Hematopoietic multipotent progenitor cell treated with erythropoietin and hydrocortisone succinate and interleukin-3 and kit ligand, for 6 days (in vitro differentiated cells): ENCODE measurements at places on chromosomes 1 and 21.
A peak's percentile ranks its signal among the peaks of the same experiment; 100 is the strongest.

DNA sequence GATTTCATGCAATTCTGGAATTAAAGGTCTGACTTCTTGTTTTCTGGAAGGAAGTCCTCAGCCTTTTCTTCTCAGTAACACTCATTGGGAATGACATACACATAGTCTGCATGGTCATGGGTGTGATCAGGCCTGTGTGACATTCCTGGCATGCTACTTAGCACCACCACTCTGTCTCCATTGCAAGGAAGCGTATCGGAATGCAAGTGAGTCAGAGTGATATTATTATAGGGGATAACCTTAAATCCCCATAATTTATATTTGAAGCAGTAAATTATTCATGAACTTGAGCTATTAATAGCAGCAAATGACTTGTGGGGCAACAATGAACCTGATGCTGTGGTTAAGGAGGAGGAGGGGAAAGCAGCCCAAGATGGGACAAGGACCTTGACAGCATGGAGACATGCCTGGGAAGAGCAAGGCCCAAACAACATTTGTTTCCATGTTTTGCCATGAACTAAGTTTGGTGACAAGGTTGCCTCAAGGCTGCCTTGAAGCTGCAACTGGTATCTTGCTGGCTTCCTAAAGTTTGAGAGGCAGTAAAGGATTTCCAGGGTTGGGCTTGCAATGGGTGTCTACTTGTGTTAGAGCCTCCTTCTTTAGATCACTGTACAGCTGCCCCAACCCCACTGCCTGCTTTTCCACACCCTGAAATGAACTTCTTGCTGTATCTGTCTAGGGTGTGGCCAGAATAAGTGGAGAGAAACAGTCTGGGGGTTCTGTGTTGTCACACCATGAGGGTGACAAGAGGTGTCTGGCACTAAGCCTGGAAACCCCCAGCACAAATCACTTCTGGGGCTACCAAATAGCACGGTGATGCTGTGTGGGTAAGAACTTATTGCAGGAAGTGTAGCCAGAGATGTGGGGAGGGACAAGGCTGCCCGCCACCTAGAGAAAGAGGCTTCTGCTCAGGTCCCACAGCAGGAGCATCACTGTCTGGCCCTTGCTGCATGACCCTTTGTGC is 4.6 kb downstream of the MAB21L3 start:
- no peak for DNase-seq

DNA sequence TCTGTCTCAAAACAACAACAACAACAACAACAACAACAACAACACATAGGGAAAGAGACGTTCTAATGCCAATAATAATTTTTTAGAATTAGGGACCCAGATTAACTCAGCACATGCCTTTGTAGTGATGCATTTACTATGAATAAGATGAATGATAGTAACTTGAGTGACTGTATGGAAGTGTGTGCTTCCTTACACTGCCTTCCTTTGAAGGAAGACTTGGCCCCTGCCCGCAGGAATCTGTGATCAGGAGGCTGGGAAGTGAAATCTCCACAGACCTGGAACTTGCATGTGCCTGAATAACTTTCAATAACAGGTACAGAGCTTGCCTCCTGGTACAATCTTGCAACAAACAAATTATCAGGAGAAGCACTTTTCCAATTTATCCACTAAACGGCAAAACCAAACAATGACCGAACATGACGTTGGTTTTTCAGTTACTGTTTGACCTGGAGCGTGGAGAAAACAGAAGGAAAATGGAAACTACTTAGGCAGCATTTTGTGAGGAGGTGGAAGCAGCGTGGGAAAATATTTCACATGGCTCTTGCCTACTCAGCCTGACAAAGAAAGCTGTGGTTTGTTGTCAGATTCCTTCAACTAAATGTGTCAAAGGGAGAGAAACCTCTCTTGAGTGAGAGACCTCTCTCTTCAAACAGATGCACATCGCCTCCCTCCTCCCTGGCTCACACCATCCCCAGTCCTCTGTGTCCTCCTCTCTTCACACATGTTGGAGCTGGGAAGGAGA is 10.1 kb upstream of the ABCA4 start:
- DNase-seq: no peak

- no peak for DNase-seq
These were observed 58.4 kb upstream of the KAZN start for GRCh38 chr1:14539953-14540563.

- DNase-seq: peak; percentile 76
These were observed 923 bp upstream of the IFNGR2 start for GRCh38 chr21:33402001-33402979.

- no peak for DNase-seq
These were observed 35.9 kb downstream of the HMGB4 start for GRCh38 chr1:33899746-33900145.

DNA sequence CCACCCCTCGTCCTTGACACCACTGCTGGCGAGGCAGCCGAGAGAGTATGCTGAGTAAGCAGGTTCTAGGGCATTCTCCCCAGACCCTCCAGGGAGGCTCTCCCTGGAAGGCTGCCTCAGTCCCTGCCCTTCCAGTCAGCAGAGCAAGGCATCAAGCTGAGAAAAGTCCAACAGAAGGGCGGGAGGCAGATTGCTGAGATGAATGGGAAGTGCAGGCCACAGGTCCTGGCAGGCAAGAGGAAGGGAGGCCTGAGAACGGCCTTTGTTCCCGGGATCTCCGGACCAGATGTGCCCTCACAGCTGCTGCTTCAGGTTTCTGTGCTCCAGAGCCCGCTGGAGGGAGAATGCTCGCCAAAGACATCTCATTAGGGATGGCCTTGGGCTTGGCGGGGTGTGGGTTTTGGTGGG is 270.0 kb upstream of the VAMP3 start:
- no peak for DNase-seq

DNA sequence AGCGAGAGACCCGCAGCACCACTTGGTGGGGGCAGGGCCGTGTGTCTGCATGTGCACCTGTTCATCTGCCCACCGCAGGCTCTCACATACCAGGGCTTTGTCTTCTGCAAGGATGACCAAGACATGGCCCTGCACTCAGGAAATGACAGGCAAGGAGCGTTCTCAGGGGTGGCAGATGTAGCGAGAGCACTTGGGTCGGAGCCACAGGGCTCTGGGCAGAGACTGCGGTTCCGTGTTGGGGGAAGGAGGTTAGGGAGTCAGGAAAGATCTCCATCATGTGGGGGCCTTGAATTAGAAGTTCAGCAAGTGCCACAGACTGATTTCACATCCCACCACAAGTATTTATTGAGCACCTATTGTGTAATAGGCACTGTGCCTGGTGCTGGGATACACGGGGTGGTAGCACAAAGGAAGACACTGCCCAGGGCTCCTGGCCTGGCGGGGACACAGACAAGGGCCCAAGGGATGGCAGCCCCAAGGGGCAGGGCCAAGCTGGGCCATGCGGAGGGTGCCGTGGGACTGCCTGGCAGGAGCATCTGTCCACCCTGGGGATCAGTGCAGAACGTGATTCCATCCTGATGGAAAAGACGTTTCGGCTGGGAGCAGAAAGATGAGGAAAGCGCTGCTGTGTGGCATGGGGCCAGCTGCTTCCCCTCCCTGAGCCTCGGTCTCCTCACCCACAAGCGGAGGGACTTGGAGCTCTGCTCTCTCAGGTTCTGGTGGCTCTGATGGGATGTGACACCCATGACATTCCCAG is 11.4 kb upstream of the SPSB1 start:
- no peak for DNase-seq

- DNase-seq: no peak
These were observed 34.8 kb downstream of the KRTAP19-8 start for GRCh38 chr21:31003471-31003870.

DNA sequence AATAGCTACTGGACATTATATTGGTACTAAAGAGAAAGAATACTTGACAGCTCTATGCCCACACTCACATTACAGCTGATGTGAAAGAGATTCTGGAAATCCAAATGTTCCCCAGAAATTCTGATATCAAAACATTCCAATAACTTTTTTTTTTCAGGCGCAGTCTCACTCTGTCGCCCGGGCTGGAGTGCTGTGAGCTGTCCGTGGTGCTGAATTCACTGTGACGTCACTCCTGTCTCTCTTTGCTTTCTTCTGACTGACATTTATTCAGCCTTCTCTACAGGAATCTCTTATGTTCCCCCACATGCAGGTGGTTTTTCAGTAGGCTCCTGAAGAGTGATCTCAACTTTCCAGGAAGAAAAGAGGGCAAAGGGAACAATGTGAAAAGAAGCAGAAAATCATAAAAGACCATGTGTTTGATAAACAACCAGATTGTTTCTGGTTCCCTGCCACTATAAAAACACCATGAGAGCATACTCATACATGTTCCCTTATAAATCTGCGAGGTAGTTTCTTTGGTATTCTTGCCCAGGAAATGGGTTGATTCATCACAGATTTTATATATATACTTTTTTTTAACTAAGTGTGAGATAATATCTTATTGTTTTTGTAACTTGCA is 6.2 kb downstream of the S100A7A start:
- peak; percentile 85 for DNase-seq

DNA sequence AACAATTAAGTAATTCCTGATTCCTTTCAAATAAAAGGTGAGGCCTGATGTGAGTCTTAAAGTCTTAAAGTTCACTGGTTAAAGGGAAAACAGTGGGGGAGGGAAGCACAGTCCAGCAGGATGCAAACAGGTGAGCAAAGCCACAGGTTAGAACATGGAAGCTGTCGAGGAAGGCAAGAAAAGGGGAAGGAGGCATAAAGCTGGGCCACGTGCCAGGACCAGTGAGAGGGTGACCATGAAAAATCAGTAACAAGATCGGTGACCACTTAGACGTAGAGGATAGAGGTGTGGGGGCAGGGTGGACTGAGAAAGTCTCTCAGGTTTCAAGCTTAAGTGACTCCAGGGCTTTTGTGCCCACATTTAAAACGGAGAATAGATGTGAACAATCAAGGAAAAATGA is 231.3 kb downstream of the SETD4 start:
- peak; percentile 15 for DNase-seq

GRCh38 chr1:67213164-67213563 is 46.9 kb downstream of the IL23R start:
- DNase-seq: peak; percentile 81

- no peak for DNase-seq
These were observed 53.0 kb downstream of the DMRTB1 start for GRCh38 chr1:53511933-53512806.

DNA sequence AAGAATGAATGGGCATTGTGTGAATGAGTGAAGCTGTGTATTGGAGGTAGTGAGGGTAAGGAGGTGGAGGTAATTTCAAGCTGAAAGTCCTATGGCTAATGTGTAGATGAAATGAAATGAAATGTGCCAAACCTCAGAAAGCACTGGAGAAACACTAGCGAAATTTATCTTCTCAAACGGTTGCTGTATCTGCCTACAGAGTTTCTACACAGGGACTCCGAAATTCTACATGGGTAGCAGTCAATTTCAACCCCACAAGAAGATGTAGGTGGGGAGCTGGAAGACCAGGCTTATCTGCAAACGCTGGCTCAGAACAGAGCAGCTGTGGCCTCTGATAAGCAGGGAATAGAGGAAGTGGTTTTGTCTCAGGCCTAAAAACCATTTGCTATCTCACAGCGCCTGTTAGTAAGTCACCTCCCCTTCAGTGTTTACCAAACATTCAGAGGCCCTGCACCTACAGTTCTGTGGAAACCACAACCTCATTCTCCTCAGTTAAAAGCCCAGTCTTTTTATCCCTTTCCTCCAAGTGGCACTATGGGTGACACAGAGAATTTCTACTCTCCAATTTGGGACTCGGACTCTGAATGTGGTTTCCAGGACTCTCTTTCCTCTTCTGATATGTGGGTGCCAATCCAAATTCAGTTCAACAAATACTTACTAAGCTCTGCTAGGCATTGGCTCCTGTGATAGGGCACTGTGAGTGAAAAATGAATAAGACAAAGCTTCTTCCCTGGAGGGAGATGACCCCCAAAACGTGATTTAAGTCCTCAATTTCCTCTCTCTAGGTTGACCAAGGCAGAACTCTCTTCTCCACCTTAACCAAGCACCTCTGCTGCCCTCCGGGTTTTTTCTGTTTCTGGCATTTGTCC is 17.2 kb upstream of the SLAMF6 start:
- DNase-seq: peak; percentile 100

- DNase-seq: peak; percentile 30
These were observed 92.7 kb downstream of the TENT5C start for GRCh38 chr1:117698398-117699160.

DNA sequence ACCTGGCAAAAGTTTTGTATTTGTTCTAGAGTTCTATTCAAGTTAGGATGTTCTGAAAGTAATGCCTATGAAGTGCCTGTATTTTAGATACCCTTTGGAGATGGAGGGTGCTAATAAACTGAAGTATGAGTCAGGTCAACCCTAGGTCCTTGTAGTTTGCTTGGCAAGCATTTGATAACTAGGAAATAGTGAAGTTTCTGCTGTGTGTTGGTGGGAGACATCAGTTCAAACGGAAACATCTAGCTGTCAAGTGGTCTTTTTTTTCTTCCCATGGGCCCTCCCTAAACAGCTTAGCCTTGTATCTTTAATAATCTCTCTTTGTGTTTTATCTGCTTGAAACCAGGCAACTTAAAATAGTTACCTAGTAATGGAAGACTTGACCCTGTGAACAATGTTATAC is 4.5 kb downstream of the MRPS6 start:
- DNase-seq: peak; percentile 41

DNA sequence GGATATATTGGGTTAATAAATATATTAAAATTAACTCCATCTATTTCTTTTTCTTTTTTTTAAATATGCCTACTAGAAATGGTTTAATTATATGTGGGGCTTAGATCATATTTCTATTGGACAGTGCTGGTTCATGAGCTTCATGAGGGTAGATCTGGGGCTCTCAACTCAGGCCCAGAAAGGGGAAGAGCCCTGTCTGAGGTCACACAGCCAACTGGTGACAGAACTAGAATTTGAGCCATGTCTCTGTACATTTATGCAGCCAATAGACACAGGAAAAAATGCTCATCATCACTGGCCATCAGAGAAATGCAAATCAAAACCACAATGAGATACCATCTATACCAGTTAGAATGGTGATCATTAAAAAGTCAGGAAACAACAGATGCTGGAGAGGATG is 5.1 kb upstream of the EPHB2 start:
- DNase-seq: no peak

DNA sequence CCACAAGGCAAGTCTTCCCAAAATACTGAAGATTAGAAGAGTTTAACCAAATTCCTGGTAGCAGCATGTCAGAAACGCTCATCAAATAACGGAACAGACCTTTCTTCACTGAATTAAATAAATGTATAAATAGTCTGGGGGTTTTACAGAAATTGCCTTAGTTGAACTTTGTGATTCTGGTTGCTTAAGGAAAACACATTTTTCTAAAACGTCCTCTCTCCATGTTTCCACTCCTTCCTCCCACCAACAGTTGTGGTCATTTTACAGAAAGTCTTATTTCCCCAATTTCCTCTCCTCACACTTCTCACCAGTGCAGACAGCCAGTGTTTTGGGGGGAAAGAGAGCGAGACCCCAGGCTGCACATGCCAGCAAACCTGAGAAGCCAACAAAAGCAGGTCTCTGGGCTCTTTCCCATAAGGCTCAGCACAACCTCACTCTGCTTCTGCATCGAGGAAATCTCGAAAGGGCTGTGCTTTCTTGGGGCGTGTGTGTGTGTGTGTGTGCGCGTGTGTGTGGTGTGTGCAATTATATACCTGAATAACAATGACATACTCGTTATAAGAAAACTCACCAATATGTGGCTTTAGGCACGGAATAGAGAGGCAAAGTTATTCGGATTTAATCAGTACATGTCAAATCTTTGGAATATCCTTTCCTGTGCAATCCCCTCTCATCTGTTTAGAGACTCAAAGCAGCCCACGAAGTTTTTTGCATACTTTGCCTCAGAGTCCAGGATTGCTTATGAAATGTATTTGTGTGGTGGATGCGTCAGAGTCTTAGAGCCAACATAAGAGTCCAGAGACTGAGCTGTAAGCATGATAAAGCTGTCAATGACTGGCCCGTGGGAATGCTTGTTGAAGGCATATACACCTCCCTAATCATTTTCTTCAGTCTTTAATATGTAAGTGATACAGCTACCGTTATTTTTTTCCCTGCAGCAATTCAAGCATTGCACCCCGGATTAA is 2.0 kb downstream of the KCNJ15 start:
- no peak for DNase-seq

- DNase-seq: peak; percentile 44
These were observed 11.9 kb upstream of the NIBAN1 start for GRCh38 chr1:184986250-184986649.
